NCI-H2029 (cell line): ENCODE measurements at places on chromosomes 4 and X.

DNA sequence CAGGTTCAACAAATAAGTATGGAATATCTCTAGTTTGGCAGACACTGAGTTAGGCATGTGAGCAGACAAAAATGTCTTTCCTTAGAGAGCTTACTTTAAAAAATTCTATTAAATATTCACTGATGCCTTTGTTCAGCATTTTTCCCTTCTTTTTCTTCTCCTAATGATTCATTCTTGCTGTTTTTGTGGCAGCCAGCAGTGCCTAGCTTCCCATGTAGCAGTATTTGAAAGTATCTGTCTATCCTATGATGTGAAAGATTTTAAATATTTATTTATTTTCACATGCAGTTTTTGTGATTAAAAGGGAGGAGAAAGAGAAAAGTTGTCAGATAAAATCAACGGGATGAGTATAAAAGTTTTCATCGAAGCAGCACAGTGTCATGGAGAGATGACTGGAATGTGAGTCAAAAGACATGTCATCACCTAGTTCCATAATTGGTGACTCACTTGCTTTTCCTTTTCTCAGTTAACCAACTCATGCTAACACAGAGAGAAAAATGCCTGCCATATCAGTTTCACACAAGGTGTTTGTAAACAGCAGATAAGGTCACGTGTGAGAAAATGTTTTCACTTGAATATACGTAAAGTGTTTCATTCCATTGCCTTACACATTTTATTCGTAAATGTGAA, 69.8 kb downstream of the BMPR1B start:
- DNase-seq, result no peak

DNA sequence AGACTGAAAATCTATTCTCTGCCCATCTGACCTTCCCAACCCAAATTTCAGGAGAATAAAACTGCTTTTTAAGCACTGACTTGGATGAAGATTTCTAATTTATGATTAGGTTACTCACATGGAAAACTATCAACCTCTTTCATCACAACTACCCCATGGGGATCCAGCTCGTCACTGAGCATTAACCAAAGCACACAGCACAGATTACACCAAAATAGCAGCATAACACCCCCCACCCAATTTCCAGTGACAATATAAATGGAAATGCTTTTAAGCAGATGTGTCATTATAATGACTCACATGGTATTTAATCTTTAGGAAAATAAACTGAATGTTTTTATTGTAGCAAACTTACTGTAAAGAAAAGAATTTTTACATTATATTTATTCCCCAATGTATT, 9.7 kb downstream of the SERTM2 start:
- DNase-seq, result no peak

- no peak for DNase-seq
Measured at GRCh38 chrX:46757593-46757992, 1.3 kb downstream of the SLC9A7 start.

GRCh38 chr4:89609756-89610155, 227.2 kb downstream of the SNCA start:
- DNase-seq, result no peak

- no peak for DNase-seq
Measured at GRCh38 chr4:103074744-103075434, 1.7 kb downstream of the SLC9B2 start.

DNA sequence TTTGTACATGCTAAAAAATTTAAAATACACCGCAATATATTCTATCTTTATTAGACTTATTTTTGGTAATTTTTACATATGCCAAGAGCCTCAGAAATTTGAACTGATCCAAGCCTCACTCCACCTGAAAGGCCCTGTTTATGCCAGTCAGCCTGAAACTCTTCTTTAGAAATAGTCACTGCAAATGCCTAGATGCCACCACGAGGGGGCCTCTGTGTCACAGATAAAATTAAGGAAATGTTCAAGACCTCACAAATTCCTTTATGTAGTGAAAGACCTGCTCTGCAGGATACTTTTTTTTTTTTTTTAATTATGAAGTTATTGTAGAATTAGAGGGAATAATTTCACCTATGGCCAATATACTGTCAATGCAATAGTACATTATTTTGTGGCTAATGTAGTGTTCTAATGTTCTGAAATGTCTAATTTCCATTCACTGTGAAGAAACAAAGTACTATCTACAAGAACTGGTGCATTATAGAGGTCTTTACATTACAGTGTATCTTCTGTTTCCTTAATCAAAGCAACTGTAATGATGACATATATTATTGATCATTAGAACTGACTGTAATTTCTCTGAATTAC, 69.8 kb downstream of the DTHD1 start:
- no peak for DNase-seq

DNA sequence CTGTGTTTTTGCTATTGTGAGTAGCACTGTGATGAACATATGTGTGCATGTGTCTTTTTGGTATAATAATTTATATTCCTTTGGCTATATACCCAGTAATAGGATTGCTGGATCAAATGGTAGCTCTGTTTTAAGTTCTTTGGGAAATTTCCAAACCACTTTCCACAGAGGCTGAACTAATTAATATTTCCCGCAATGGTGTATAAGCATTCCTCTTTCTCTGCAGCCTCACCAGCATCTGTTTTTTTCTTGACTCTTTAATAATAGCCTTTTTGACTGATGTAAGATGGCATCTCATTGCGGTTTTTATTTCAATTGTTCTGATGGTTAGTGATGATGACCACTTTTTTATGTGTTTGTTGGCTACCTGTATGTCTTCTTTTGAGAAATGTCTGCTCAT, 247.7 kb upstream of the NDST3 start:
- no peak for DNase-seq

DNA sequence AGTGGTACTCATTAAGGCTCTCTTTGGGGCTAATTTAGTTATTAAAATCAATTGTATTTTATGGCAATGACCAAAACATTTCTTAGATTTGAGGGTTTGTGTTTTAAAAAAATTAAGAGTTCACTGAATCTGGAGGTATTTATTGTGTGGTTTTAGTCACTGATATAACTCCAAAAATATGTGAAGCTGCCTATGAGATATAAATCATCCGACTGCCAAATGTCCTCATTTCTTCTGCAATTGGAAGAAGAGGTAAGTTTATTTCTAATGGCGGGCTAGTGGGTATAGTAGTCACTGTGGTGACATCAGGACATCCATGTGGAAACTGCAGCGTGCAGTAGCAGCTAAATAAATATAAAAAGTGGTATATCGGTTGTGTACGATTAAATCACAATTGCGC, 205.5 kb downstream of the MID1 start:
- no peak for DNase-seq

DNA sequence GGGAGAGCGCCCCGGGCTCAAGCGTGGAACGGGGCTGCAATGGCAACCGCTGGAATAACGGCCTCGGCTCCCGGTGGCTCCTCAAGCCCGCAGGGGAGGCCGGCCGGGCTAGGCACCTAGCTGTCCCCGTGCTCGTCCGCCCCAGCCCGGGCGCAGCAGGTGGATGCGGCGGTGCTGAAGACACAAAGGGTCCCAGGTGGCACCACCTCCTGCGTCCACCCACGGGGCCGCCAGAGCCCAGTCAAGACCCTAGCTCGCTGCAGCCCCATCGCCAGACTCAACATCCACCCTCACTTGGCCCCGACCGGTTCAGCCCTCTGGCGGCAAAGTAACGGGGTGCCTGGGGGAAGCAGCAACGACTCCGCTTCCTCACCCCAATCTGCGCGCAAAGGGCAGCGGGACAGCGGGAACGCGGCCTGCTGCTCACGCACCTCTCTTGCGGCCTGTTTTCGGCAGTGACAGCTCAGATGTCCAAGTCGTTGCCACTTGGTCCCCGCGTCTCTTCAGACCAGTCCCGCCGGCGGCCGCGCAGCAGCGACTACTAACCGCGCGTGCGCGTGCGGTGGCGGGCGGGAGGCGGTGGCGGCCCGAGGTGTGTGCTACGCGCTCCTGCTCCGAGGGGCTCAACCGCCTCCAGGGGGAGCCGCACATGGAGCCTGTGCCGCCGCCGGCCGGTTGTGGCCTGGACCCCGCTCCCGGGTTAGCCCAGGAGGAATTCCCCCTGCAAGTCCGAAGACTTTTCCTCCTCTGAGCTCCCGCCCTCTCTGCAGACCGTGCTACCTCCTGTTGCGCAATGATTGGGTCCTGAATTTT, at the start of gene CLGN:
Gene CLGN, minus strand, starts transcription at position 543 of the 813 bp plus-strand sequence. CDS start 14,570 bp downstream, outside the sequence.
- DNase-seq, result peak; percentile 62

DNA sequence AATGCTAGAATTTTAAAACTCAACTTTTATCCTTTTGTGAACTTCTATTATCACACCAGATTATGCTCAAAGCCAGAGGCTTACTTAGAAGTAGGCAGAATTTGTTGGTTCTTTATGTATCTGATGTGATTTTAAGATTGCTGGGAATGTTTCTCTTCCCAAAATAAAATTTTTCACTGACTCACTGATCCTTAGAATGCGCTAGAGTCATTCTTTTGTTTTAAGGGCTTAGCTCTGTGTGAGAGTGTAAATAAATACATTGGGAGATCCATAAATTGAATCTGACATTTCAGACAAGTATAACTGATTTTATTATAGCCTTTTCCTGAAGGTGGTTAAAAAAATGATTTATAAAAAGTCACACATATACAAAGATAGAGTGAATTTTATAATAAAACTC, 101.3 kb downstream of the LARP1B start:
- no peak for DNase-seq

- no peak for DNase-seq
Measured at GRCh38 chr4:185071236-185071811, 53.0 kb downstream of the HELT start.

DNA sequence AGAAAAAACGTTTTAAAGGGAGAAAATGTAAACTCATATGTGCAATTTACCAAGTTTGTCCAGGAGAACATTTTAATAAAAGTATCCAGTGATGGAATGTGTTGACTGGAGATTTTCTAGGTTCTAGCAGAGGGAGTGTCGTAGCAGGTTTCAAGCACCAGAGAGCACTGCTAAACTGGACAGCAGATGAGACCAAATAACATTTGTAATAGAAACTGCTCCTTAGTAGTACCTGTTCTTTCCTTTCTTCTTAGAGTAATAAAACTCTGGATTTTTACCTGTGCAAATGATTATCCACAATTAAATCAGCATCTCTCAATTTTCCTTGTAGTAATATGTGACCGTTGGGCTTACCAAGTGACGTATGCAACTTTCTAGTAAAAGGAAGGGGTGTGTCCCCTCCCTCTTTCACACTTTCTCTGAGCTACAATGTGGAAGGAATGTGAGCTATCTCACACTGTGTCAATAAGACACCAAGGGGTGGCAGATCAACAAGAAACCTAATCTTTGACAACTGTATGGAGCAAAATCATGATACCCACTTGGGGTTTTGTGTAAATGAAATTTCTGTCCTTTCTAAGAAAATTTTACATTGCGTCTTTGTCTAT, 9.5 kb downstream of the HPGDS start:
- DNase-seq, result no peak

GRCh38 chr4:43567644-43568043, 675.1 kb downstream of the GRXCR1 start:
- DNase-seq, result no peak

DNA sequence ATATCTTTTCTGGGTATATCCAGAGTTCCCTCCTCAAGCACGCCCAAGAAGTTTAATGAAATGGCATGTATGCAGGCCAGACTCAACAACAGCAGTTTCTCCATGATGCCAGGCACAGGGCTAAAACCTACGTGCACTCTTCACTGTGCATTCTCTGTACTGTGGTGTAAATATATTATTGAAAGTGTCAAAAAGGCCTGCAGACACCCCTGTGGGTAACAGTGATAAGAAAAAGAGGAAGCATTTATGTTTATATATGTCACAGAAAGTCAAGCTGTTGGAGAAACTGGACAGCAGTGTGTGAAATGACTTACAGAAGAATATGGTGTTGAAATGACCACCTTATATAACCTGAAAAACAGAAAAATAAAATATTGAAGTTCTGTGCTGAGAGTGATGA, 29.6 kb upstream of the DCAF8L1 start:
- DNase-seq, result no peak

- no peak for DNase-seq
Measured at GRCh38 chr4:125101719-125102118, 213.0 kb upstream of the FAT4 start.

GRCh38 chr4:103895876-103896465, 176.2 kb upstream of the TACR3 start:
- DNase-seq, result no peak

DNA sequence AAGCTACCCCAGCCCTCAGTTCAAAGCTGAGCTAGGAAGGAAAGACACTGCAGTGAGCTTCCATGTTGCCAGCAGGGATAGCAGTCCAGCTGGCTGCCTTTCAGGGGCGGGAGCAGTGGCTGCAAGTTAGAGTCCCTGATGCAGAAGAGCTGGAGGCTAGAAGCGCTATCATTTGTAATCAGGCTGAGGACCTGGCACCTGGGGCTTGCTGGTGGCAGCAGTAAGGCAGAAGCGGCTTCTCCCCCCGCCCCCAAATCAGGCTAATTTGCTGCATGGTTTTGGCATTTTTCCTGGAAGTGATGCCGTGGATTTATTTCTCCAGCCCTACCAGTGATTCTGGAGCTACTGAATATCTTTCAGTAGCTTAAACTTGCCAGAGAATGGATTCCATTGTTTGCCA, 203.3 kb downstream of the CLCN4 start:
- DNase-seq, result no peak

DNA sequence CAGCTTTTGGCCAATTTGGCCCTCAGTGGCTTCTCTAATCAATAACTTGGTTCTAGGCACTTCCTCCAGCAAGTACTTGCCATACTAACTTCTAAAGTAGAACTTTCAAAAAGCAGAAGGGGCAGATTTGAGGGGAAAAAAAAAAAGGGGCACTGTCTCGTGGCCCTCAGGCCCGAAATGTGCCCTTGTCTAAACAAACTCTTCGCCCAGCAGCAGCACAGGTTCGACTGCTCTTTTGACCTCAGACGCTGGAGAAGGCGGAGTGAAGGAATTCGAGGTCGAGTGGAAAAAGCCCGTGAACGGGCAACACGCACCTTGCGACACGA, 775 bp downstream of the GRPEL1 start:
- no peak for DNase-seq

DNA sequence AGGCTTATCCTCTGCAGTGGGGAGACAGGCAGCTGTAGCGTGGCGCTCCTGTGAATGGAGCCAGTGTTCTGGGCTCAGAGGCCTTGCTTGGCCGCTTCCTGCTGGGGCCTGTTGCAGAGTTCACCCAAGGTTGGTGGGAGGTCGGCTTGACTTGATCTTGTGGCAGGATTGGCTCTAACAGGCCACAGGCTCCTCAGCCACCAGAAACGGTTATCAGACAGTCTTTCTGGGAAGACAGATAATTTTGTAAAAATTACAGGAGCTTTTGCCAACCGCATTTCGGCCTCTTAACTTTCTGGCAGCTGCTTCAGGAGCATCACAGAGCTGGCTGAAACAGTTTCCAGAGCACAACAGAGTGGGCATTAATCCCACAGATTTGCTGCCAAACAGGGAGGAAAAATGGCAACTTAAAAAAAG, 66.4 kb downstream of the DIPK2B start:
- no peak for DNase-seq

DNA sequence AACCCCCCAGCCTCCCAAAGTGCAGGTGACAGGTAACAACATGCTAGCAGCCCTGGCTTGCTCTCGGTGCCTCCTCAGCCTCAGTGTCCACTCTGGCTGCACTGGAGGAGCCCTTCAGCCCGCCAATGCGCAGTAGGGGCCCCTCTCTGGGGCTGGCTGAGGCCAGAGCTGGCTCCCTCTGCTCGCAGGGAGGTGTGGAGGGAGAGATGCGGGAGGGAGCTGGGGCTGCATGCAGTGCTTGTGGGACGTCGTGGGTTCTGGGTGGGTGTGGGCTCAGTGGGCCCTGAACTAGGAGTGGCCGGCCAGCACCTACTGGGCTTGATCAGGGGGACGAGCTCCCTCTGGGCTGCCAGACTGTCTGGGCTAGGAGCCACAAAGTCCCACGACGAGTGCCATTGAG, 14.4 kb downstream of the C4orf46 start:
- DNase-seq, result no peak

- DNase-seq, result no peak
Measured at GRCh38 chr4:13703096-13703495, 75.6 kb upstream of the BOD1L1 start.

GRCh38 chr4:3302173-3302785, 9.5 kb downstream of the RGS12 start:
- DNase-seq, result no peak
